ENCODE measurements at places on chromosomes 16 and 17.

DNA sequence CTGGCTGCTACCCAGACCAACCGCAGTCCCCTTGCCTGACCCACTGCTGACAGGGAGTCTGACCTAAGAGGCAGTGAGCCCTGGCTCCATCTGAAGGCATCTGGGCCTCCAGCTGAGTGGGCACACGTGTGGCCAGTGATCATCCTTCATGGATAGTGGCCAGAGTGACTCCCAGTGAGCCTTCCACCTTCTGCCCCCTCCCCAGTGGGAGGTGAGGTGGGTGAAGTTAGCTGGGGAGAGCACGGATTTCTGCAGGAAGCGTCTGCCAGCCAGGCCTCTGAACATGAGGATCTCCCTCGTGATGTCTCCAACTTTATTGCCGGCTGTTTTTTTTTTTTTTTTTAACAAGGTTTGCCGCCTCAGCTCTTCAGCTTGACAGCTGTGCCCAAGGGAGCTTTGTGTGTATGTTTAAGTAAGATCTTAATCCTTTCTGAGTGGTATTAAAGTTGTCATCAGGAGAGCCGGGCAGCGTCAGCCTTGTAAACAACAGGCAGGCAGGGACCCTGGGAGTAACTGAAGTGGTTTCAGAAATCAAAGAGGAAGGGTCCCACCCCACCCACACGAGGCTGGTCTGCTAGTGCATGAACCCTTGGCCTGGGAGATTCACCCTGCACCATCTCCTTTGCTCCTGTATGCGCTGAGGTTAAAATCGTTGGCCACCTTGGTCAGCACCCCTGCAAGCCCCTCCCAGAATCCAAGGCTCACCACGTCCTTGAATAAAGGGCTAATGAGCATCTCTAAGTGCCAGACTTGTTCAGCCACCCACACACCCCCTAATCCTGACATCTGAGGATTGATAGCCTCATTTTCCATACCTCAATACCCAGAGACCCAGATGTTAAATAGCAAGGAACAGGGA lies 33.3 kb downstream of the RHBDL3 start:
- DNase-seq: no peak

- no peak for DNase-seq
These were observed 23.8 kb downstream of the KDM8 start for GRCh38 chr16:27226976-27227705.

- peak; percentile 39 for DNase-seq
These were observed 260.6 kb downstream of the CPPED1 start for GRCh38 chr16:12542818-12543699.

DNA sequence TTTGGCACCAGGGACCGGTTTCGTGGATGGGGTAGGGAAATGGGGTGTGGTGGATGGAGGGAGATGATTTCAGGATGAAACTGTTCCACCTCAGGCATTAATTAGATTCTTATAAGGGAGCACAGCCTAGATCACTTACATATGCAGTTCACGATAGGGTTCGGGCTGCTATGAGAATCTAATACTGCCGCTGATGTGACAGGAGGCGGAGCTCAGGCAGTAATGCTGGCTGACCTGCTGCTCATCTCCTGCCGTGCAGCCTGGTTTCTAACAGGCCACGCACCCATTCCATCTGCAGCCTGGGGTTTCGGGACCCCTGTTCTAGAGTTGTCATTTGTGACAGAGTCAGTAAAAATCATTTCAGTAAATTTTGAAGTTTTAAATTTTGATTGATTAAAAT lies 99.7 kb downstream of the CHD9 start:
- DNase-seq: no peak

GRCh38 chr17:77127735-77128361 lies 12.9 kb upstream of the SEC14L1 start:
- no peak for DNase-seq

- peak; percentile 32 for DNase-seq
These were observed 81.3 kb downstream of the SMG6 start for GRCh38 chr17:2222301-2222700.

GRCh38 chr16:21613361-21613760 lies 14.0 kb downstream of the METTL9 start:
- DNase-seq: no peak

DNA sequence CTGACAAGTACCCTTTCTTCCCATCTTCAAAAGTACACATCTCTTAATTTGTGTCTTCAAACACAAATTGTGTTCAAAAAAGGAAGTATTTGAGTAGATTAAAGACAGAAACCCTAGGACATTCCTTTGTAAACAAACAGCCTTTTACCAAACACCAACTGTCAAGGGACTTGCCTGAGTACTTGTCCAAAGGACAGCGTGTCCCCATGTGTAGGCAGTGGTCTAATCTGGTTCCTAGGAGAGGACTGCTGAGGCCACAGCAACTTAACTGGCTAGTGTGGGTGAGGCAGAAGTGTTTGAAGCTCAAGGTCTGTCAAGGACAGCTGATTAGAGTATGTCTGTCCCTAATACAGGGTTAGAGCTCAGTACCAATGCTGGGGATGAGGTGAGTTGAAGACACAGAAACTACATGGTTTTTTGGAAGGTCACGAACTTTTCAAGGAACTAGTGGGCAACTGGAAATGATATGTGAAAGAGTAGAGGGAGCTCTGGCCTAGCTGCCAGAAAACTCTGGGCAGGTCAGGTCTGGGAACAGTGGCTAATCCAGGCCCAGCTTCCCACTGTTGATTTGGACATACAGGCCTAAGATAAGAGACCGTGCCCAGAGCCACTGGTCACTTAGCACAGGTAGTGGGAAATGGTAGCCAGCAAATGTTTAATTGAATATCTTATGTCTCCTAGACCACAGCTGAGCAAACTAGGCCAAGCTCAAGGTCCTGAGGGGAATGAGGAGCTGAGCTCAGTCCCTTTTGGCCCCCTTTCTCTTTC lies 10.1 kb downstream of the HMOX2 start:
- DNase-seq: no peak

DNA sequence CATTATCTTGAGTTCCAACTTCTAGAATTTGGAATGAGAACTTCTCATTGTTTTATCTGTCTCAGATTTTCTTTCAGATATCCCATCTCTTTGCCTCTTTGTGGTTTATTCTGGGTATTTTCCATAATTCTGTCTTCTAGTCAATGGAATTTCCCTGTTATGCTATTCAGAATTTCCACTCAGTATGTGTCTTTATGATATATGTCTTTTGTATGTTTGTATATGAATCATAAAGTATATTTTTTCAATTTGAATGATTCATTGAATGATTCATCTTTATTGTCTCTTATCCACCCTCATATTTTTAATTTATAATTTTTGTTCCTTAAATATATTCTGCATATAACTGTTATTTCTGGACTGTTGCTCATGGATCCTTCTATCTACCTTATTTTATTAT lies 729.7 kb upstream of the GOT2 start:
- DNase-seq: no peak

- DNase-seq: no peak
These were observed 11.7 kb downstream of the SGCA start for GRCh38 chr17:50177476-50177875.

DNA sequence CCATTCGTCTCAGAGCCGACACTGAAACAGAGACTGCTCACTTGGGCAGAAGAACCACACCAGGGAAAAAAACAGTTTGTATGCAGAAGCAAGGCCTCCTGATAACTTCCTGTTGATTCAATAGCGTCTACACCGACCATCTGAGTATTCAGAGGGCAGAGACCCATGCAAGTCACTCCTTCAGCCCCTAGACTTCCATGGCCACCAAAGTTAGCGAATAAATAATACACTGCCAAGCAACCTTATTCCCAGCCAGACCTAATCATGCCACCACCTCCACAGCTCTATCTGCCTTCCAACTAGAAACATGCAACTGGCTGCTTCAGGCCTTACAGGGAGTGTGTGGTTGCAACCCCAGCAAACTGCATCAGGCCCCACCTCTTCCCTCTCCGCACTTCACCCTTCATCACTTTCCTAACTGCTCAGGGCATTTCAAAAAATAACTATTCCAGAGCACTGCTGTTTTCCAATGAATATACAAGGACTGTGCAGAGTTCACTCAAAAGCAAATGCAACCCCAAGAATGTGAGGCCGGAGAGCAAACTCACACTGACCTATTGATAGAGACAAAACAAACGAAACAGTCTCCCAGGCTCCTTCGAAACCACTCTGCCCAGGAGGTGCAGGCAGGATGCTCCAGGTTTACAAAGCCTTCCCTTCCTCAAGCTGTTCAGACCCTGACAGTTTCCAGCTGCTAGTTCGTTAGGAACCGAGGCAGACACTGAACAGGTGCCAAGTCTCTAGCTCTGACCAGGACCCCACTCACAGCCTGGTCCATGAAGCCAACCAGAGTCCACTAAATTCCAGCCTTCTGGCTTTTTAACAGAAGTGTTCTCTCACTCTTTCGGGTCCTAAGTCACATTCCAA lies 3.6 kb downstream of the USP7 start:
- DNase-seq: peak; percentile 52

Measured in GM13977 (cell line).